ENCODE measurements at places on chromosomes 1 and 21.
A peak's percentile ranks its signal among the peaks of the same experiment; 100 is the strongest.

DNA sequence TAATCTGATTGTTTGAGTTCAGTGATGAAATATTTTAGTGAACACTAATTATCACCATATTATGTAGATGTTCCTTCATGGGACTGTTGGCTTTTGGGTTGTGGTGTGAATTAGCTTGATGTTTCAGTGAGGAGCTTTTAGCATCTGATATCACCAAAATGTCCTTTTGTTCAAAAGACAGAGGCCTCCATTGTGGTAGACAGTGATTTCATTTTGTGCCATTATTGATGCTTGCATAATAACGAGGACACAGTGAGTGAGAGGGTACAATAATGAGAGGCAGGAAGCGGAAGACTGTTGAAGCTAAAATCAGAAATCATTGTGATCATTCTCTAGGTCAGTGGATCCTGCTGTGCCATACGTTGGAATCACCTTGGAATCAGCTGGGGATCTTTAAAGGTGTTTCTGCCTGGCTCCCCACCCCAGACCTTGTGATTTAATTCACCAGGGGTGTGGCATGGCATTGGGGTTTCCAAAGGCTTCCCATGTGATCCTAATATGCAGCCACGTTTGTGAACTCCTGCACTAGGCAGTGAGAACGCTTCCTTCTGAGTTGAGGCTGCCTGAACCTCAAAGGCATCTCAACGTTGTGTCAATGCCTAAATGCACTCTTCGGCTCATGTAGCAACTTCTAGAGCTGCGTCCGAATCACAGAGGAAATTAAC is 82.1 kb upstream of the KIF1B start:
- peak; percentile 45 for DNase-seq

DNA sequence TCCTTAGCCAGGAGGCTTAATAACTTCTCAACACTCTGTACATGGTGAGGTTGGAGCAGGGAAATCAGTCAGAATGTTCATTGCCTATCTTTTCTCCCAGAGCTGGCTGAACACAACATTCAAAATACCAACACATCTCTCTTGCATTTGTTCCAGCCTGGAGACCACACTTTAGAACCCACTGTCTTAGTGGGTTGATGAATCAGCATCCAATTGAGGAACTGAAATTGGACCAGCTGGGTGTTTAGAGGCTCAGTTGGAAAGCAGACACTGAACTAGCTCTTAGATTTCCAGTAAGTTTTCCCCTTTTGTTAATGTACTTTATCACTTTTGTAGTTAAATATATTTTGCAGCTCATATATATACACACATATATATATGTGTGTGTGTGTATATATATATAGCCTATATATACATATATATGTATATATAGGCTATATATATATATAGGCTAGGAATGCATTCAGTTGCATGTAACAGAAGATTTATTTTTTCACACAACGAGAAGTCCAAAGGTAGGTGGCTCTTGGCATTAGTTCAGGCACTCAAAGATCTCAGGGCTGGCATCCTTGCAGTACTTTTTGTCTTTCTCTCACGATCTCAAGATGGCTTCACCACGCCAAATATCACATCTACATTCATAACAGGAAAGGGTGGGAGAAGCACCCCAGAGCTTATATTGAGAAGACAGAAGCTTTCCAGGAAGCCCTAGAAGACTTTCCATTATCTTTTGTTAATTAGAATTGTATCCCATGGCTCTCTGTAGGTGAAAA is 35.0 kb upstream of the HUNK start:
- DNase-seq = no peak

DNA sequence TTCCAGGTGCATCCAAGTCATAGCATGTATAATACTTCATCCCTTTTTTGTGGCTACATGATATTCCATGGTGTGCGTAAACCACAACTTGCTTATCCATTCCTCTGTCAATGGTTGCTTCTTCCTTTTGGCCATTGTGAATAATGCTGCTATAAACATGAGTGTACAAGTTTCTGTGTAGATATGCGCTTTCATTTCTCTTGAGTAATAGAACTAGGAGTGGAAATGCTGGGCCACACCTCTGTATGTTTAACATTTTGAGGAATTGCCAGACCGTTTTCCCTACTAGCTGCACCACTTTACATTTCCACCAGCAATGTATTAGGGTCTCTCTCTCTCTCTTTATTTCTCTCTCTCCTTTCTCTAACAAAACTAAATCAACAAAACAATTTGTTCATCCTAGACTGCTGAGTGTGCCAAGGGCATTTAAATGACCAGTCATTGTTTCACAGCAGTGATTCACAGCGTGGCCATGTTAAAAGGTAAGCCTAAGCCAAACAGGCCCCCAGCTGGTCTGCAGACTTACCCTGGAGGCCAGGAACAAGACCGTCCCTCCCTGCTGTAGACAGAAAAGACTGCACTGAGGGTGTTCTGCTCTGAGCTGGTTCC is 53.2 kb upstream of the LYST start:
- DNase-seq = peak; percentile 38

GRCh38 chr1:227035316-227035715 is 95.2 kb downstream of the COQ8A start:
- DNase-seq = no peak

GRCh38 chr1:57908147-57908890 is 484.5 kb upstream of the DAB1 start:
- no peak for DNase-seq
